Hepatocyte (in vitro differentiated cells): ENCODE measurements at places on chromosomes 7 and 10.

GRCh38 chr7:148434181-148434757 lies 156.3 kb upstream of the C7orf33 start:
- no peak for DNase-seq

DNA sequence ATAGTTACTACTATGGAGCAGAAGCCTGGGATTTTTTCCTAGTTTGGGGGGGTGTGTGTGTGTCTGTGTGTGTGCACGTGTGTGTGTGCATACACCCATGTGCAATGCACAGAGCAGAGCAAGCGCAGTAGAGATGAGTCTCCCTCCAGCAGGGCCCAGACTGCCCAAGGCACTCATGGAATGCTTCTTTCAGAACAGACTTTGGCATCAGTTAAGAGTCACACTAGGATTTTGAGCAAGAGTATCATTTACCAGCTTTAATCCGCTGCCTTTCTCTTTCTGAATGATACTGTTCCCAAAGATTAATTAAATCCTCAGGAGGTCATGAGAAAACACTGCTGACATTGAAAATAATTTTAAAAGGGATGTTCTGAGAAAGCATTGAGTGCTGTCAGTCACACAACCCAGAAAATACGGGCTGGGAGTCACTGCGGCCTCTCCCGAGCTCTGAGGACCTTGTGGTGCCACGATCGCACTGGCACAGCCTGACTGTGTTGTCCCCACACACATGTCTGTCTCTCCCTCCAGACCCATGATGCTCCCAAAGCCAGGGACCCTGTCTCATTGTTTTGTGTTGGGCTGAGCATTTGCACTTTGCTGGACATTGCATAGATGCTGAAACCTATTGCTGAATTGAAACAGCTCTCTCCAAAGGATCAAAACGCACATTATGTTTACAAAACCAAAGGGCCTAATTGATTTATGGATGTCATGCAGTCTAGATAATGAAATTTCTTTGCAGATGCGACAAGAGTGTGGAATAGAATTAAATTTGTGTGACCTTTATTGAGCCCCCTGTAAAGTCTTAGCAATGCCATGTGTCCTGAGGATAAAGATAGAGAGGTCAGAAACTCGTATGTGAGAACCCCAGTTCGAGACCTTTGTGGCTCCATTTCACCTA lies 54.7 kb upstream of the FIGNL1 start:
- no peak for DNase-seq

- DNase-seq = no peak
Measured at GRCh38 chr7:30347226-30348082, 63.1 kb downstream of the ZNRF2 start.

DNA sequence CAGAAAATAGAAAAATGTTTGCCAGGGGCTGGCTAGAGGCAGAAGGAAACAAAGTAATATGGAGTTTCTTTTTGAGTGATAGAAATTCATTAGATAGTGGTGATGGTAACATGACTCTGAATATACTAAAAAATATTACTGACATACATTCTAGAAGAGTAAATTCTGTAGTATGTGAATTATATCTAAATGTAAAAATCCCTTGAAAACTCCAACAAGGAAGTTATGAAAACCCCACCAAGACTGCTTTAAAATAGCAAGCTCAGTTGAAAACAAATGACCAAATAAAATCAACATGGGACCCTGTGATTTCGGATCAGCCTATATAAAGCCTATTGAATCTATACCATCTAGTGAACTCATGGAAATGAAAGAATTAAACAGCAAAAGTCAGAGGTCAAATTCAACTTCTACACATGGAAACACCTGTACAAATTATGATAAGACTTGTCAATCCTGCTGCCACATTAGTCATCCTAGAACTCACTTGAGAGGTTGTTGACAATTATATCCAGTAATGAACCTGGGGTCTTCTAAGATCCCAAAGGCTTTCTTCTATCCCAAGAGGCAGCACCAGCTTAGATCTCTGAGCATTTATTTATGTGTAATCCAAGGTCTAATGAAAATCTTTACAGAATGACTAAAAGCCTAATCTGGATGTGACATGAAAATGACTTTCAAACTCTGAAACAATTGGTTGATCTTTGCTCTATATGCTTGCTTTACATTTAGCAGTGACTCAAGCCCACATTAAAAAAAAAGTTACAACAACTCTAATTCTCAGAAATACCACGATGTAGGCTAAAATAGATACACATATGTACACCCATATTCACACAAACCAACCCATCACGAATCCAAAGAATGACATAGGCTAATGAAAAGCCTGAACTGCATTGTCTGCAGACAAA lies 59.3 kb downstream of the OSBPL3 start:
- no peak for DNase-seq

DNA sequence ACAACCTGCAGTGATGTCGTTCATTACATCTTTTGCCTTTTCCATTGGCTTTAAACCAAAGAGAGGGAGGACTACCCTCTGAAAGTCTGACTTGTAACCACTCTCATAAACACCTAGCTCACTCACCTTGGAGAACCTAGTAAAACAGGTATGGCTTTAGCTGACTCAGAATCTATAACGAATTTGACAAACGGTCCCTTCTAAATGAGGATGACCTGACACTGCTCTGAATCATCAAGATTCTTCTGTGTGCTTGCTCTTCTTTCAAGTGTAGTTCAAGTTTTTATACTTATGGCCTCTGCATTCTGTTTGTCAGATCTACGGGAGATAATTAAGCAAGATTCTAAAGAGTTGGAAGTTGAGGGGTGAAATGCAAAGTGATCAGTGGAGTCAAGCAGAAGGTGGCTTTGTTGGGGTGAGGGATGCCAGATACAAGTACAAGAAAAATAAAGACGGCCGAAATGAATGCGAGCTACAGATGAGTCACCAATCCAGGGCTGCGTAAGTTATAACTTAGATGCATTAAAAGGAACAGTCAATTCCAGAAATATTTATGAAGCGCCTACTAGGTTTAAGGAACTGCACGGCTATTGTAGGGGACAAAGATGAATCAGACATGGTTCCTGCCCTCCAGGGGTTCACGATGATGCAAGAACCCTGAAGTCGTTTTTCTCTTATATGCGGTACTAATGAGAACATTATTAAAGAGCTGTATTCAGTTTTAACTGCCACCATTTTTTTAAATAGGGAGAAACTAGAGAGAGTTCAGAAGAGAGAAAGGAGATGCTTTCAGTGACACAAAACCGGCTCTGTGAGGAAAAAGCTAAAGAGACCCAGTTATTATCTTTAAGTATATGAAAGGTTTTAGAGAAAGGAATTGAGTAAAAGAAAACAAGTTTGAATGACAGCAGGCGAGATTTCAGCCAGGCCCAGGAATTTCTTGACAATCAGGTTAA lies 6.5 kb downstream of the HIPK2 start:
- no peak for DNase-seq

- no peak for DNase-seq
Measured at GRCh38 chr10:70328967-70329366, 45.2 kb upstream of the NPFFR1 start.

- DNase-seq = peak; percentile 44
Measured at GRCh38 chr7:139995017-139995915, 67.5 kb downstream of the PARP12 start.

GRCh38 chr10:13515467-13515866 lies 13.3 kb downstream of the BEND7 start:
- DNase-seq = no peak
